Stimulated activated CD8-positive, alpha-beta memory T cell treated with anti-CD3 and anti-CD28 coated beads, Interleukin-2, amount 100 ng/mL, for 1 hour (primary cell): ENCODE measurements at places on chromosomes 16 and 17.
A peak's percentile ranks its signal among the peaks of the same experiment; 100 is the strongest.

DNA sequence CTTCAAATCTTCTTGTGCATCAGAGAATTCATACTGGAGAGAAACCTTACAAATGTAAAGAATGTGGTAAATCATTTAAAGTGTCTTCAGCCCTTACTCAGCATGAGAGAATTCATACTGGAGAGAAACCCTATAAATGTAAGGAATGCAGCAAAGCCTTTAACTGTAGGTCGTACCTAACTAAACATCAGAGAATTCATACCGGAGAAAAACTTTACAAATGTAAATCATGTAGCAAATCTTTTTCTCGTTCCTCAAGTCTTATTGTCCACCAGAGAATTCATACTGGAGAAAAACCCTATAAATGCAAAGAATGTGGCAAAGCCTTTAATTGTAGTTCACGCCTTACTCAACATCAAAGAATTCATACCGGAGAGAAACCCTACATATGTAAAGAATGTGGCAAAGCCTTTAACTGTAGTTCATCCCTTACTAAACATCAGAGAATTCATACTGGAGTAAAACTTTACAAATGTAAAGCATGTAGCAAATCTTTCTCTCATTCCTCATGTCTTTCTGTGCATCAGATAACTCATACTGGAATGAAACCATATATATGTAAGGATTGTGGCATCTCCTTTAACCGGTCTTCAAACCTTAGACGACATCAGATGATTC, 118.5 kb upstream of the ZNF267 start:
- DNase-seq = no peak

DNA sequence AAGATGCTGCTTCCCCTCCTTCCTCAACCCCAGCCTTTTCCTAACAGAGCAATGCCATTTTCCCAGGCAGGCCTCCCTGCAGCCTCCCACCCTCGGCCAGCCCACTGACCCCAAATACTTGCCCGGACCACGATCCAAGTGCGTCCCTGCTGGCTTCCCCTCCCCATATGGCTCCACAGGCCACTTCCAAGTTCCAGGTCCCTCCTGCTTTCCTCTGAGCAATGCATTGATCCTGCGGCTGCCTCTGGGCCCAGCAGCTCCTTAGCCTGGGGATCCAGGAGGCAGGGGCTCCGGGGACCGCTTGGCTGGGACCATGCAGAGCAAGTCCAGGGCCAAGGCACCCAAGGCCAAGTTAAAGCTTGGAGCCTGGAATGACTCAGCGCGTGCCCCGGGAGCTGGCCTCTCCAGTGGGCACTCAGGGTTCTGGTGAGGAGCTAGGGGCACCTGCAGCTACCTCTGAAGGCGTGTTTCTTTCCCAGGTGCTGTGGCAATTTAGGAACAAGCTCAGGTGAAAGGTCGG, 51.9 kb upstream of the ENPP7 start:
- no peak for DNase-seq

GRCh38 chr17:19720210-19720475, 3.8 kb upstream of the SLC47A2 start:
- no peak for DNase-seq

GRCh38 chr17:37094391-37094790, 145.6 kb downstream of the AATF start:
- DNase-seq = no peak

DNA sequence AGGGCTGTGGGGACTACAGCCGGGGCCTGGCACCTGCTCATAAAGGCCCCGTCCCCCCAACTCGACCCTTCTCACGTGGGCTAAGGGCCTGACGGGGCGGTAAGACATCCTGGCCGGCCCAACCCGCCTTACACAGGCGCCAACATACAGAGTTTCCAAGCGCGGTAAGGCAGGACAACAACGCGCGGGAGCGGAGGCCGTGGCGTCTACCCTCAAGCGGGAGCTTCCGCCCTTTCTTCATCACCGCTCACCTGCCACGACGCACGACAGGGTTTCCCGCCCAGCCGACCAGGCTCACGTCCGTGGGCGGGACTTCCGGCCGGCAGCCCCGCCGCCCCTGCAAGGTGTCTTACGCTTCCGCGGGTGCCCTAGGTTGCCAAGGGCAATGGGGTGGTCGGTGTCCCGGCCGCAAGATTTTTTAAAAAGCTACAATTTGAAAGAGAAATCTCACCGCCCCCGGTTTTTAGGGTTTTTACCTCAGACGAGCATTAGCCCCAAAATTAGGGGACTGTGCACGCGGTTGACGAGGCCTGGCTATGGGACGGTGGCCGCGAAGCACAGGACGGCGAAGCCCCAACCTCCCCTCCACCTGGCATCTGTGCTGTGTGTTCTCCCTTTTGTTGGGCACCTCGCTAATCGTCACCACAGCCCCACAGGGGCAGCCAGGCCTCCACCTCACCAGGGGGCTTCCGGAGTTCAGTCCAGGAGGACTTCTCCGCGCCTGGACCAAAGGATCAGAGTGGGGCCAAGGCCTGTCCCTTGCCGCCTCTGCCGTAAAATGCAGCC, at the start of gene TERB1:
Gene TERB1 (minus strand): TSS at position 265 of the 786 bp plus-strand sequence. CDS start 4,786 bp downstream, outside the sequence.
- no peak for DNase-seq

GRCh38 chr16:58062821-58063220, 37.3 kb downstream of the MMP15 start:
- DNase-seq = no peak

DNA sequence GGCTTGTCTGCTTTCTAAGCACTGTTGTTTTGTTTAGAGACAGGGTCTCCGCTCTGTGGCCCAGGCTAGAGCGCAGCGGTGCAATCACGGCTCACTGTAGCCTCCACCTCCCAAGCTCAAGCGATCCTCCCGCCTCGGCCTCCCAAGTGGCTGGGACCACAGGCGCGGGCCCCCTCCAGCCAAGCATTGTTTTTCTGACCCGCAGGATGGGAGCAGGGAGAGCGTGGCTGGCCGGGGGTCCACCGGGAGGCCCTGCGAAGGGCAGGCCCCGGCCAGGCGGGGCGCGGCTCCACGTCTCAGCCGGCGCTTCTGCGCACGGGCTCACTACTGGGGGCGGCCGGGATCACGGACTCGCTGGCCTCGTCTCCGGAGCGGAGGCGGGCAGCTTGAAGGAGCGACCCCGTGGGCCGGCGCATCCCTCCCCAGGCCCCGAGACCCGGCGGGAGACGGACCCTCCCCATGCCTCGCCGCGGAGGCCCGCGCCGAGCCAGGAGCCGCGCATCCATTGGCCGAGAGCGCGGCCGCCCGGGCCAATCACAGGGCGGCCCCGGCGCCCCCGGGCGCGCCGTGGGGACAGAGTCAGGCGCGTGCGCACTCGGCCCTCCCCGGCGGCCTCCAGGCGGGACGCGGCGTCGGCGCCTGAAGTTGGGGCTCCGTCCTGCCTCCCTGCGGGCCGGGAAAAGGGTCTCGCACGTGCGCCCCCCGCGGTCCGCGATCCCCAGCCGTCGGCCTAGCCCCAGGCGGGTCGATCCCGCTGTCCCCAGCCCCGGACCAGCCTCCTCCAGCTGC, 24.9 kb downstream of the ACTG1 start:
- DNase-seq = no peak

DNA sequence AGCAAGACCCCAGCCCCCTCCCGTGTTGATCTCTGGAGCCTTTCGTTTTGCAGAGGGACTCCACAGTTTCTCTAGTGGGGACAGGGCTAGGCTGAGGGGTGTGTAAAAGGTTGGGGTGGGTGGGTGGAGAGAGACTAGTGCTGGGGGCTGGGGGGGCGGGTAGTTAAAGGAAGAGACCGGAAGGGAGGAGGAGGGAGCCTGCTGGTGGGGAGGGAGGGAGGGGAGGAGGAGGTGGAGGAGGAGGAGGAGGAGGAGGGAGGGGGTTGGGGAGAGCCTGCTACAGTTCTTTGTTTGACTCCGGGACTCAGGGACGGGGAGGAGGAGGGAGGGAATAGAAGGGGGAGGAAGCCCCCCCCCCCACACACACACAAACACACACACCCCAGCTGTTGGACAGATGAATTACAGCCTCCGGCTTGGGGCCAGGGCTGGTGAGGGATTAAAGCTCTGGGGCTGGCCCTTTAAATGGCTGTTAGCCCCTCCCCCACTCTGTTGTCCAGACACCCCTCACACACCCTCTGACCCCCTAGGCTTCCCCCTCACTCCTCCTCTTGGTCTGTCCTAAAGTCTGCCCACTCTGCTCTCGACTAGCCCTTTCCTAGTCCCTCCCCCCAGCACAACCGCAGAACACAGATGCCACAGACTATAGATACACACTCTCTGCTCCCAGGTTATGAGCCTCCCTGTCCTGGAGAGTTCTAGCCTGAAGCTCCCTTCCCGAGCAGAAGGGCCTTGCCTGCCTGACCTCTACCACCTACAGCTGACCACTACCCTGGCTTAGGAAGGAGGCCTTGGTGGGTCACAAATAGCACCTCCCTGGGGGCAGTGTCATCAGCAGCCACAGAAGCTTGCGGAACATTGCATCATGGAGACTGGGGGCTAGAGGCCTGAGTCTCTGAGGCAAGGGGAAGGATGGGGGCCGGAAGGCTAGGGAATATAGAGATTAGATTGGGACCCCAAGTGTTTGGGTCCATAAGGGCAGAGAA, 4.4 kb downstream of the KDM6B start:
- DNase-seq = no peak

DNA sequence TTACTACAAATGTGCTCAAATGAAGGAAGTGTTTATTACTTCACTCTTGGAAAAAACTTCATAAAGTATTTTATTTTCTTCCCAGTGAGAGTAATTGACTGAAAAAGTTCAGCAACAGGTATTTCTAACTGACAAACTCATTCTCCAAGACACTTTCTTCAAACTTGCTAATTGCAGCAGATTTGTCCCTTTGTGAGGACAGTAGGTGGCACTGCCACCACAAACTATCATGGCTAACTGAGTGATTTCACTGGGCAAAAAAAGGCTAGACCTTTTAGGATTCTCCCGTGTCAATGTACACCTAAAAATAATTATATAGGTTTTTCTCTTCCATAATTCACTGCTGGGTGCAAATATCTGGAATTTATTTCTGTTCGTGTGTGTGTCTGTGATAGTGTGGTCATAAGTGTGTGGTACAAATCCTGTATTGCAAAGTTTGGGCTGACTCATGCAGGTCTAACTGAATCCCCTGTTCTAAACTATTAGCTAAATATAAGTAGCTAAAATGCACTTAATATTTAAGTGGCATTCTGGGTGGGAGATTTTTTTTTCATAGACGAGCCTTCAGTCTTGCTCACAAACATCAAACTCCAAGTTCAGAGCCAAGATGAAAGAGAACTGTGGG, 3.9 kb downstream of the HS3ST3A1 start:
- no peak for DNase-seq

DNA sequence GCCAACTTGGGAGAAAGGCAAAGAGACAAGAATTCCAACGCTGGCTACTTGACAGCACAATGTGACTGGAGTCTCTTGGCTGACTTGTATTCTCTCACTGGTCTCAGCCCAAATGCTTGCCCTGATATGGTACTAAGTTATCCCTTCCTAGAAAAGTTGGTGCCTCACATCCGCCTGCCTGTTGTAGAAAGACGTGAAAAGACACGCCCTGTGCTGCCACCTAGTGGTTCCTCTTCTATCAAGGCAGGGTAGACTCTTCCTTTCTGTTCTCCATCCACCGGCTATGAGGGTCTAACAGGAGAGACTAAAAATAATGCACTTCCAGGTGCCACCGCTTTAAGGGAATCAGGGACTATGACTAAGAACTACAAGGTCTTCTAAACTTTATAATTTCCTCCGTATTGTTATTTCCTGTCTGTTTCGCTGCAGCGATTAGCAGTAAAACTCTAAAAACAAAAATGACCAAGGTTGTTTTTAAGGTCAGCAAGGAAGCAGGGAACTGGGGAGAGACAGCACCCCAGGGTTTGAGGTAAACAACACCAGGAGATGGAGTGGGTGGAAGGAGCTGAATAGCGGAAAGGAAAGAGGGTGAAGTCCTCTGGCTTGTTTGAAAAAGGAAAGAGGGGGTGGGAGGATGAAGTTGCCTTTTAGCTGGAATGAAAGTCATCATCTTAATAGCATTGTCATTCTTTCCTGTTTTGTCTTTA, 109.5 kb downstream of the YPEL2 start:
- peak; percentile 64 for DNase-seq

DNA sequence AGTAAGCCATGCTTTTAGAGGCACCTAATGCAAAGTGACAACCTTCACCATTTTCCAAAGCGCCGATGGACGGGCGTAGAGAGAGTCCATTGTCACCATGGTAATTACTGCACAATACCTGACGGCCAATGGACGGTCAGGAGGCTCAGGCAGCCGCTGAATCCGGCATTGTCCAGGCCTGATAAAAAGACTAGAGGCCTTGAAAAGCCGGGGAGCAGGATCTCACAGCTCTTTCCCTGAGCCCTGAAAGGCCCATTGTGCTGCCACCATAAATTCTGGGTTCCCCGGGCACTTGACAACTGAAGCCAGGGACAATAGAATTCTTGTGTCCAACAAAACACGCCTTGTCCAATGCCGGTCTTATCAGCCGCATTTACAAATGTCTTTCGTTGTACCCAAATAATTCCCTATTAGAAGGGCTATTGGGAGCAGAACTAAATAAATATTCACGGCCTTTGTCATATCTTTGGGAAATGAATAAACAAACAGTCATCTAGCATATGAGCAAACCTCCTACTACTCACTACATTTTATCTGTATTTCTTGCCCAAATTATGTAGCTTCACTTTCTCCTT, 62.4 kb downstream of the CDH11 start:
- DNase-seq = no peak

DNA sequence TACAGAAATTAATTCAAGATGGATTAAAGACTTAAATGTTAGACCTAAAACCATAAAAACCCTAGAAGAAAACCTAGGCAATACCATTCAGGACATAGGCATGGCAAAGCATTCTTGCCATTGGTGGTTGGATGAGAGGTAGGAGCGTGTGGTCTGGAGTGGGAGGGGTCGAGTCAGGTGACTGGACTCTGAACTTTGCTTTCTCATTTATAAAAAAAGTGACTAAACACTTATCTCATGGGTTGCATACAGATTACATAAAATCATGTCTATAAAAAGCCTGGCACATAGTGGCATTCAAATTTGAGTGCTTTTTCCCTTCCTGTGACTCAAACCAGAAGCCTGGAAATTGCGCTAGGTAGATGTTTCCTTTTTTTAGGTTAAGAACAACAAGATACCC, 159.7 kb upstream of the SHISA6 start:
- no peak for DNase-seq

GRCh38 chr17:81459224-81459623, 53.4 kb downstream of the ACTG1 start:
- no peak for DNase-seq

- no peak for DNase-seq
Observed at GRCh38 chr17:73984941-73985340, 218.5 kb upstream of the RPL38 start.

GRCh38 chr17:72977771-72978417, 114.6 kb downstream of the SLC39A11 start:
- no peak for DNase-seq

- DNase-seq = no peak
Observed at GRCh38 chr17:1931844-1932579, 93.1 kb downstream of the RTN4RL1 start.

DNA sequence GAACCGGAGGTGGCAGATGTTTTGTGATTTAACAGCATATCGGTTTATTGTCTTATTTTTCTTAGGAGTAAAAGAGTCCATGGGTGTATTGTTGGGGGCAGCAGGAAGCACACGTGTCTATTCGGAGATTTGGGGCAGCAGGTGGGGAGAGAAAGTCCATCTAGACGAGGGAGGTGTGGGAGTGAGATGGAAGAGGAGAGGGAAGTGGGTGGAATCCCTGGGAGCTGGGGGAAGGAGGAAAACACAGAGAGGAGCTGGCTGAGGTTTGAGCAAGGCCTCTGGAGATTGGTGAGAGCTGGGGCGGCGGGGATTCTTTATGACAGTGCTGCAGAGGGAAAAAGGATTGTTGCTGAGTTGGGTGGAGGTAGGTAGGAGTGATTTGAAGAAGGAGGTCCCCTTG, 72.1 kb downstream of the PRKCB start:
- DNase-seq = no peak
